NCI-H510A (cell line): ENCODE measurements at places on chromosomes 1 and 21.

GRCh38 chr1:119327450-119328155 is 41.0 kb upstream of the HAO2 start:
- peak; percentile 57 for DNase-seq

- no peak for DNase-seq
These were observed 34.9 kb downstream of the SIM2 start for GRCh38 chr21:36733857-36734256.

- no peak for DNase-seq
These were observed 15.3 kb upstream of the FHAD1 start for GRCh38 chr1:15231714-15232201.

DNA sequence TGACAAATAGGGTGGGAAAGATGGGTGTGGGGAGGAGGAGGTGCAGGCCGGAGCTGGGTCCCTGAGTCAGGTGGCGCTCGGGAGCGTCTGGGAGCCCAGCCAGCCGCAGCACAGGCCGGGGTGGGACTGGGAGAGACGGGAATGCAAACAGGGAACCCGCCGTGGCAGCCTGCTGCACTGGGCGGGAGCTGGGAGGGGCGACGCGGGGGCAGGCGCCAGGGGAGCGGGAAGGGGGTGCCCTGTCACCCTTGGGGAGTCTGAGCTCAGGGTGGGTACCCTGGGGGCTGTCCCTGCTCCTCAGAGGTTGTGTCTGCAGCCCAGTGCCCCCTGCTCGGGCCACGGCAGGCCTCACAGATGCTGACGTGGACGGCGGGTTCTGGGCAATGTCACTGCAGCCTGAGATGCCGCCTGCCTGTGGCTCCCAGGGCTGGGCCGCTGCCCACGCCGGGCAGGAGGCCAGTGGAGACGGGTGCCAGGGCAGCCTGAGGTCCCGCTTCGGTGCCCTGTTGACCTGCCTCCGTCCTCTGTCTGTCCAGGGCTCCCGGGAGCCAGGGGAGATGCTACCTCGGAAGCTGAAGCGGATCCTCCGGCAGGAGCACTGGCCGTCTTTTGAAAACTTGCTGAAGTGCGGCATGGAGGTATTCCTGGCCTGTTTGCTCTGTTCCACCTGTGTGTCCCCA is 16.6 kb upstream of the LRRC3 start:
- no peak for DNase-seq

- no peak for DNase-seq
These were observed 167.5 kb upstream of the C1orf105 start for GRCh38 chr1:172252958-172253357.

GRCh38 chr1:166190400-166190799 is 23.6 kb upstream of the FAM78B start:
- DNase-seq = no peak

GRCh38 chr1:167441222-167441621 is 77.1 kb downstream of the CD247 start:
- DNase-seq = no peak

- no peak for DNase-seq
These were observed 3.0 kb downstream of the HLX start for GRCh38 chr1:220882061-220882891.

- no peak for DNase-seq
These were observed 3.1 kb downstream of the PTAFR start for GRCh38 chr1:28173151-28173979.

DNA sequence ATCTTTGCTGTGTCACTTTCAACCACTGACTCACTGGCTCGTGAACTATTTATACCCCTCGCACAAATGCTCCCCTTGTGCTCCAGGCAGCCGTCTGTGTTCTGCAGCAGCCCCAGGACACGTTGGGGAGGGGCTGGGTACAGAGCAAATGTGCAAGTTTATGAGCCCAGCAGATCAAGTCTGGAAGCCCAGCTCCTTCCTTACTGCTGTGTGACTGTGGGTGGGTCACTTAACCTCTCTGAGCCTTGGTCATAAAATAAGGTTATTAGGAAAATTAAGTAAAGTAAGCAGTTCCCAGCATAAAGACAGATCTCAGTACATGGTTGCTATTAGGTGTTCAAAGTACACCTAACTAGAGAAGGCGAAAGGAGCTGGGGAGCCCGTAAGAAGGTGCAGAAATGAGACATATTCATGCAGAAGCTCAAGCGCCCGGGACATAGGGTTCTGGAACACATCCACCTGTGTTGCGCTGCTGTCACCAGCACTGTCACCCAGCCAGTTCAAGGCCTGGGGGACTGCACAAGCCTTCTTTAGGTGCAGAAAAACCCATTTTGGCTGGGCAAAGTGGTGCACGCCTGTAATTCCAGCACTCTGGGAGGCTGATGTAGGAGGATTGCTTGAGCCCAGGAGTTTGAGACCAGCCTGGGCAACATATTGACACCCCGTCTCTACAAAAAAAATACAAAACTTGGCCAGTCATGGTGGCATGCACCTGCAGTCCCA is 13.8 kb downstream of the EFHD2 start:
- no peak for DNase-seq

GRCh38 chr1:24443241-24443656 is 27.6 kb downstream of the NIPAL3 start:
- DNase-seq = no peak
